Vein endothelial cell (primary cell): ENCODE measurements at places on chromosomes 3 and 15. TPM values are rescaled to one million over a fixed set of nuclear protein-coding genes. Genes with fewer than 3 reads are reported as not detected.

Gene EXD1
- not detected in 2 replicates for total RNA-seq

Gene VWA5B2
- under 0.01 and 0.10 TPM in 2 replicates for total RNA-seq

Gene MESD
- 17.0 and 18.5 TPM in 2 replicates for total RNA-seq

Gene SOX14
- total RNA-seq, result not detected in 2 replicates

Gene RFC4
- total RNA-seq, result 13.4 and 22.9 TPM in 2 replicates

Gene RBSN
- total RNA-seq, result 23.2 and 26.7 TPM in 2 replicates

Gene ZFAND6
- 122 and 127 TPM in 2 replicates for total RNA-seq
